NCI-H524 (cell line): ENCODE measurements at places on chromosomes 6 and 20.

DNA sequence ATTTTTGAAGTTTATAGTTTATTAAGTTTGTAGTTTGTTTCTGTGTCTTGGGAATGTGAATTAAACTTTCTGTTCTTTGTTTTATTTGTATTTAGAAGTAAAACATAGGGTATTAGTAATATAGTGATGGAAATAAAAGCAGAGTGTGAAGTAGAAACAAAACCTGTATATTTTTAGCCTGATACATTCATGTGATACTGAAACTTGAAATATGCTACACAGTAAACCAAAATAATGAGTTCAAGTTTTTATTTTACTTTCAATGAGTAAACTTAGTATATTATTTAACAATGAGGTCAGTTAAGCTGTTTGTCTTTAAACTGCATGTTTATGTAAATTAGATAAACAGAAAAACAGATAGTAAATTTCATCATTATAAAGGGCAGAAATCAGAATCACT, 1592.6 kb downstream of the GRIK2 start:
- DNase-seq = no peak

GRCh38 chr6:142185641-142186040, 38.6 kb downstream of the VTA1 start:
- DNase-seq = no peak

DNA sequence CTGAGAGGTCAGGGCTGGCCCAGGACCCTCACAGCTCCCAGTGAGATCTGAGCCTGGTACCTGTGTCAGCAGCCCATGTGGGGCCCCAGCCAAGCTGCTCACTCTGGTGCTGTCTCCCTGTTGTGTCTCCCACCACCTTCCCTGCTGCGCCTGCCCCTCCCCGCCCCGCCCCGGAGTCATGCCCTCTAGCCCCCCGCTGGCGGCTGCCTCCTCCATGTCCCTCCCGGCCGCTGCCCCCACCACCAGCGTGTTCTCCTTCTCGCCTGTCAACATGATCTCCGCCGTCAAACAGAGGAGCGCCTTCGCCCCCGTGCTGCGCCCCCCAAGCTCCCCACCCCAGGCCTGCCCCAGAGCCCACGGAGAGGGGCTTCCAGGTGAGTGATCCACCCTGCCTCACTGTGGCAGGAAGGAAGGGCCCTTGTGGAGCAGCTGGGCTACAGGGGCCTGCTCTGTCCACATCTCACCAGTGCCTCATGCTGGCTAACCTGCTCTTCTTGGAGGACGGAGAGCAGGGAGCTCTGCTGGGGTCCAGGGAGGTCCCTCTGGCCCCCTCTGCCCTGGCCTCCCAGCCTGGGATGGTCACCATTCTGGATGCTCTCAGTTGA, 44.9 kb downstream of the CPXM1 start:
- no peak for DNase-seq

- DNase-seq = no peak
These were observed 136.7 kb upstream of the RALGAPA2 start for GRCh38 chr20:20849161-20849560.

DNA sequence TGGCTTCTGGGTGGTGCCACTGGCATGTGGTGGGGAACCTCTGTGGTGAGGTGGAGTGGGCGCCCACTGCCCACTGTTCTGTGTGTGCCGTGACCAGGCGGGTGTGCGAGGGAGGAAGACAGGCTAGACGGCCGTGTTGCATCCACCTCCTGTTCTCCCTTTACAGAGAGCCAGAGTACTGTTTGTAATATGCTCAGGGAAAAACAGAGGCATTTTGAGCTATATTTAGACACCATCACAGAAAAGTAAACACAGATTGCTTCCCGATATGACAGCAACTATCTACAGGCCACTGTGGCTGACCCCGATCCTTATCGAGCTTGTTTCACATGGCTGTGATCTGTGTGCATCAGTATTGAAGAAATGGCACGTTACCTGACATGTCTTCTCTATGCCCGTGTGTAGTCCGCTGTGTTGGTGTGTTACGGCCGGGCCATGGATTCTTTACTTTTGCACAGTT, 45.6 kb downstream of the ARID1B start:
- no peak for DNase-seq

DNA sequence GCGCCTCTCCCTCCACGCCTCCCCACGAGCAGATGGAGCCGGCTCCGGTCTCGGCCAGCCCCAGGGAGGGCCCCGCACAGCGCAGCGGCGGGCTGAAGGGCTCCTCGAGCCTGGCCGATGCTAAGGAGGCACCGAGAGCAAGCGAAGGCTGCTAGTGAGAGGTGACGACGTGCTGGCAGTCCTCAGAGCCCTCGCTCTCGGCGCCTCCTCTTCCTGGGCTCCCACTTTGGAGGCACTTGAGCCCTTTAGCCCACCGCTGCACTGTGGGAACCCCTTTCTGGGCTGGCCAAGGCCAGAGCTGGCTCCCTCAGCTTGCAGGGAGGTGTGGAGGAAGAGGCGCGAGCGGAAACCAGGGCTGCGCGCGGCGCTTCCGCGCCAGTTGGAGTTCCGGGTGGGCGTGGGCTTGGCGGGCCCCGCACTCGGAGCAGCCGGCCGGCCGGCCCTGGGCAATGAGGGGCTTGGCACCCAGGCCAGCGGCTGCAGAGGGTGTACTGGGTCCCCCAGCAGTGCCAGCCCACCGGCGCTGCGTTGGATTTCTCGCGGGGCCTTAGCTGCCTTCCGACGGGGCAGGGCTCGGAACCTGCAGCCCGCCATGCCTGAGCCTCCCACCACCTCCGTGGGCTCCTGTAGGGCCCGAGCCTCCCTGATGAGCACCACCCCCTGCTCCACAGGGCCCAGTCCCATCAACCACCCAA, 2.5 kb upstream of the TMEM14C start:
- peak; percentile 46 for DNase-seq

DNA sequence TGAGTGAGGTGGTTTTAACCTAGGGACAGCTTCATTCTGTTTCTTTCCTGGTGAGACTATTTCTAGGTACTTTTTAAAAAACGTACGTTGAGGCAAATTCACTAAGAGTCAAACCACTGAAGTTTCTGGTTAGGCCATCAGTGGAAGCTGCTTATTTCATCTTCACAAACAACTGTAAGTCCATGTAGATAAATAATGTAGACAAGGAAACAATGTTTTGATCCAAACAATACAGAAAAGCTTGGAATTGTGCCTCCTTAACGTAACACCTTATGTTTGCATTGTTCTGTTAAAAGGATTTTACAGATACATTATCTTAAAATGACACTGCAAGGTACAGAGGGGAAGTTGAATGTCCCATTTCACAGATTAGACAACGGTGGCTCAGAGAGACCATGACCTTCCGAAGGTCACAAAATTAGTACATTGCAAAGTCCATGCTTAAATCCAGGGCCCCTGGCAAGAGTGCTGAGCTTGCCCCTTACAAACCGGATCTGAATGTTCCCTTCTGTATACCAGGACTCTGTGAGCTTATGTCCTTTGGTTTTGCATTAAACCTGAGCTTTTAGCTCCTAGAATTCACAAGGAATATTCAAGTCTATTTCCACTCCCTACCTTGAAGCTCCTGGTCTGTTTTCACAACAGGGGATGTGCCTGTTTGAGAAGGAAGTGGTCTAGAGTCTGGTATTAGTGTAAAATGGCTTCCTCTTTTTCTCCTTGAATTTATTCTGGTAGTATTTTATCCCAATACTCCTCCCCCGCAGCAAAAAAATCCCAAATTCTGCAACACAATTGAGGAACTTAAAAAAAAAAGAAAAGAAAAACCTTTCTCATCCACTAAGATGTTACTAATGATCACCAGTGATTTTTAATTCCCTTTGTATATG, 28.9 kb upstream of the ZNF217 start:
- no peak for DNase-seq

- no peak for DNase-seq
These were observed 22.5 kb downstream of the FGD2 start for GRCh38 chr6:37027811-37028469.

DNA sequence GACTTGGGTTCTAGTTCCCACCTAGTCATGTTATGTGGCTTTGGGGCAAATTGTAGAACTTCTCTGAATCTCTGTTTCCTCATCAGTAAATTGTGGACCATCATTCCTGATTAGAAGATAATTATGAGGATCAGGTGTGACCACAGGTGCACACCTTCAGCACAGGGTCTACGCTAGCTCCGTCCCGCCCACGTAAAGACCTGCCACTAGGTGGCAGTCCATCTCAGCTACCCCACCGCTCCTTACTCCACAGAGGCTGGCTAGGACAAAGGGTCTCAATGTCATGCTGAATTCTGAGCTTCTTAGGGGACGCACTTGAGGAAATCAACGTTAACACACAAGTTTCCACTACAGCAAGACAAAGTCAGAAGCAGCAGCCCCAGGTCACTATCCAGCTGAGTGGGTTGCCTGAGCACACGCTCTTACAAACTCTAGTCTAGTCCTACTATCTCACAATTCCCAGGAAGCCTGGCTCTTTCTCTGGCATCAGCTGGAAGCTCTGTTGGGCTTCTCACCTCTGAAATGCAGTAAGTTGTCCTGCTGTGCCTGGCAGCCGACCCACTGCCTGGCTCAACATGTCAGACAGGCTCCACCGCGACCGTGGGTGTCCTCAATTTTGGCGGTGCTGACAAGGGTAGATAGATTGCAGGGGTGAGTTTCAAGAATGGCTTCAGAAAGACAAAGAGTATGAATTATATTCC, 2.0 kb upstream of the PLCG1 start:
- DNase-seq = peak; percentile 40

DNA sequence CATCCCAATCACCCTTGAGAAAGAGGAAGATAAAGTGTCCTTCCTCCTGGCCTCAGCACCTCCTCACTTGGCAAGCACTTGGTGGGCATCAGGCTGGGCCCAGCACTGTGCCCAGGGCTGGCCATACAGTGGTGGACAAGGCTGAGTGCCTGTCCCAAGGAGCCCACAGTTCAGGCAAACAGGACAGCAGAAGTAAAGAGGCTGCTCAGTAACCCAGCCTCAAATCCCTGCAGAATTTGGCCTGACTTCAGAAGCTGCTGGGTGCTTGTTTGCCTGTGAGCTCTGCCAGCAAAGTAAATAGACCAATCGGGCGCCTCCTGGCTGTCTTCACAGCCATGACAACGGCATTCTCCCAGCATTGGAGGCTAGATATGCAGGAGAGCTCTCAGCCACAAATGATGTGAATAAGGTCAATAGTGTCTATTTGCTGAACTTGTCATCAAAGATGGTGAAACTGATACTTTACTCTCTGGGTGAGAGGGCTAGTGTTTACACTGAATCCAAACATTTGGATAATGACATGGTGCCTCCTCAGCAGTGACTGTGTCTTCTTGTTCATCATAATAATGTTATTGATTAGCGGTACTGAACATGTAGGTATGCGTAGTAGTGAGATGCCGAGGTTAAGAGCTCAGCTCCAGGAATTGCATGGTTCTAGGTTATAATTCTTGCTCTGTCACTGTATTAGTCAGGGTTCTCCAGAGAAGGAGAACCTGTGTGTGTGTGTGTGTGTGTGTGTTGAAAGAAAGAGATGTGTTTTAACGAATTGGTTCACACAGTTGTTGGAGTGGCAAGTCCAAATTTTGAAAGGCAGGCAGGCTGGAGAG, 36.9 kb upstream of the FANCE start:
- DNase-seq = no peak

DNA sequence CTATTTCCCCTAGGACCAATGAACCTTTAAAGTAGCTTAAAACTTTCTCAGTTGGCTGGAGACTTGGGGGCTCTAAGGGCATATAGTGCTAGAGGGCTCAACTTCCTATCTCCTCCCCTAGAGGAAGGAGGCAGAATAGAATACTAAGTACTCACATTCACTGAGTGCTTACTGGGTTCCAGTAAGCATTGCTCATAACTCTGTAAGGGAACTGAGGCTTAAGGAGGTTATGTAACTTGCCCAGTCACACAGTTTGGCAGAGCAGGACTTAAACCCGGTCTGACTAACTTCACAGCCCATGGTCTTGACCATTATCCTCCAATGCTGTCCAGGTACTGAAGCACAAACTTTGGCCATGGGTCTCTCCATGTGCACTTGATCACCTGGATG, 12.5 kb downstream of the SESN1 start:
- DNase-seq = no peak

DNA sequence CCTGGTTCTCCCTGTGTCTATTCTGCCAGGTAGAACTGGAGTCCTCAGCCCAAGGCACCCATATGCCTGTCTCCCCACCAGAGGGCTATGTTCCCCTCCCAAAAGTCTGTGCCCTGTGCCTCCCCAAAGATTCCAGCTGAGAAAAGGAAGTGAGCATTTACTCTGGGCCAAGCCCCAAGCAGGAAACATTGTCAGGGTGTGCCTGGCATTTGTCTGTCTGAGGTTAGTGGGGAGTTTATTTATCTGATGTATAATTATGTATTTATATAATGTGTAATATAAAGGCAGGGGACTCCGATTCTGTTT, 5.6 kb downstream of the GDF5 start:
- DNase-seq = no peak

- peak; percentile 85 for DNase-seq
These were observed 78.8 kb upstream of the ZNFX1 start for GRCh38 chr20:49356676-49357075.

GRCh38 chr6:155256122-155256795, 7.6 kb upstream of the CLDN20 start:
- no peak for DNase-seq

DNA sequence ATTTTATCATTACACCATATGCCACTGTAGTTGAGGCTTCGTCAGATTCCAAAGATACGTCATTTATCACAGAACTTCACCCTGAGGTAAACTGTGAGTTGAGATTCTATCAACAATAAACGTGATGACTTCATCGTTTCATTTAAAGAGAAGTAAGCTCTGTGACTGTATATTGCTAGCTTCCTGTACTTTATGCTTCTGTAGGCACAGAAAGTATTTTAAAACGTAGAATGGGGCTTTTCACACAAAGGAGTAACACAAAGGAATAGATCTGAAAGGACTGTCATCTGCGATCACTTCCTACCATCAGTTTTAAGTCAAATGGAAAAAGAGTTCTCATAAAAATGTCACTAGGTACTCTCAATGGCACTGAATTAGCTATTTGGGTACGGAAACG, 234.4 kb upstream of the MCHR2 start:
- no peak for DNase-seq

DNA sequence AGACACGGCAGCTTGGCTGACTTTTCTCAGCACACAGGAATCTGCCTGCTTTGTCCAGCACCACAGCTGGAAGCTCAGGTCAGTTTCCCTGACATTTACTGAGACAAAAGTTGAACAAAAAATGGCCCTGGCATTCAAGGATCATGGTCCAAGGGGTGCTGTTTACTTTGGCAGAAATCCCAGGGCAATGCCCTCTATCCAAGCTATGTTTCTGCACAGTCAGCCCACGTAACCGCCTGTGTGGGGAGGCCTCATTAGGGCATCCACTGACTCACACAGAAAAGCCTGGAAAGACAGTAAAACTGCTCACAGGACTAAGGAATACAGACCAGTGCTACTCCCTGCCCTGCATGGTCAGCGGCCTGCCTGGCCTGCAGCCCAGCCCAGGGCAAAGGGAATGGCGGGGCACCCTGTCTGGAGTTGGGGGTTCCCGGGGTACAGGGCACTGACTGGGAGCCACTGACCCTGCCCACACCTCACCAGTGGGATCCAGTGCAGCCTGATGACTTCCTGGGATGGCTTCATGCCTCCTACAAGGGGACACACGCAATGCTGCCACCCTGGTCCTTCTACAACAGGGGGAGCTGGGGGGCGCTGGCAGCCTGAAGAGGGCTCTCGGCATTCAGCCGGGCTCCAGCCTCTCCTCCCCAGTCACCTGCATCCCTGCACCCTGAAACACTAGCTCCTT, 77.1 kb downstream of the NINL start:
- no peak for DNase-seq
